ENCODE measurements at places on chromosomes 2 and 18.

DNA sequence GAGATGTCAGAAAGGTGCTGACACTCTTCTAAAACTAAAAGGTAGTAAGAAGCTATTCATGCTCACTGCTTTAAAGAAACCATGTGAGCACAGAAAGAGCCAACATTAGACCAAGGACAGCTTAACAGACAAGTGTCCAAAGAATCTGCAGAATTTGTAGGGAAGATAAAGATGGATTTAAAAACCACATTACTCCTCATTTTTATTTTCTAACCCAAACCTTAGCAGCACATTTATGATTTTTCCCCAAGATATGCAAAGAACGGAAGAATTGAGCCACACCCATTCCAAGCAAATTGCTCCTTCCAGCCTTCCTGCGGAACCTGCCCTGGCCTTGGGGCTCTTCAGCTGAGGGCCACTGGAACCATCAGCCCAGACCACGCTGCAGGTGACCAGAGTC is 26.9 kb downstream of the MBP start:
- no peak for DNase-seq

- no peak for DNase-seq
Observed at GRCh38 chr2:209741953-209742352, 29.7 kb upstream of the UNC80 start.

DNA sequence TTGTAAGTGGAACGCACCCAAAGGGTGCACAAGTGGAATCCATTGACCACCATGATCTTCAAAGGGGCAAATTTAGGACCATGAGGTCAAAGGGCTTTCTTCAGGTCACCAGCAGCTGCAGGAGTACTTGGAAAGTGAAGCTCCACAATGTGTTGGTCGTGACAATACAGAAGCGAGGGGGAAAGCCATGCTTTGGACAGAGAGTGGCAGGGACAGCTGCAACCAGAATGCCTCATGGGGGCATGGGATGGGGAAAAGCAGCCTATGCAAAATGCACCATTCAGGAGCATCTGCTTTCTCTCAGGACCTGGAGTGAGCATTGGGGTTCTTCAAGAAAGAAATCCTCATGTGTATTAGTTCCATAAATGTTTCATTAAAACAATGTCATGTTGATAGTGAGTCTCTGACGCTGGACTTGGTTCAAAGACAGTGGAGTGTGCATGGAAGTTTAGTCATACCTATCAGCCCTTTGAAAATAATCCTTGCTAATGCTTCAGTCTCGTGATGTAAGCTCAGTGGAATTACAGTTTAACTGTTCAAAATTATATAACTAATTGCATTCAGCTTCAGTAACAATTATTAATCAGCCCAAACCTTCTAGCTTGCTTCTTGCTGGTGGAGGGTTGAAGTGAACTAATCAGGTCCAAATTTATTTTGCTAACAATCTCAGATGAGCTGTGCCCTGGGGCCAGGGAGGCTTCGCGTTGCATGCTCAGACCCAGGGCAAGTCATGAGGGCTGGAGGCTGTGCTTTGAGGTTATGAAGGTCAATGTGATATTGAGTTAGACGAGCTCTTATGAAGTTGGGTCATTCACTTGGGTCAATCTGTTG is 41.6 kb downstream of the ACKR3 start:
- DNase-seq, result no peak

DNA sequence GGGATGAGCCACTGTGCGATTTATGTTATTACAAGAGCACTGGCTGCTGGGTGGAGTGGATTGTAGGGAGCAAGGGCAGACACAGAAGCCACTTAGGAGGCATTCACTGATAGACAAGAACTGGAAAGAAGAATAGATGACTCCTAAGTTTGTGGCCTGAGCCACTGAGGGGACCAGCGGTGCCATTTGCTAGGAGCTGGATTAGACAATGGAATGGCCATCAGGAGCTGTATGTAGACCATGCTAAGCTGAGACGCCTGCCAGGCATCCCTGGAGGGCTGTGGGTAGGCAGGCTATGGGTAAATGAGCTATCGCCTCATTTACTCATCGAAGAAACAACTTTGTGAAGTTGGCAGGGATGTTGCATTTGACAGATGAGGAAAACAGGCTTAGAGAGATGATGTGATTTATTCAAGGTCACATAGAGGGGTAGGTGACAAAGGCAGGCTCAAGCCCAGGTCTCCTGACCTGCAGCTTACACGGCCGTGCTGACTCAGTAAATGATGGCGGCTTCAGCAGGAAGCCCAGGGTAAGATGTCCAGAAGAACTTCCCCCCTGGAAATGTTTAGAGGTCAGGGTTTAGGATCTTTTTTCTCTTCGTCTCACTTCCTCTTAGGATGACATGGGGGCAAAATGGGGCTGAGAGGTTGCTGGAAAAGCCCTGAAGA is 2.8 kb downstream of the MFSD2B start:
- DNase-seq, result no peak

Data from NK-92 treated with Interleukin-12 subunit alpha and Interleukin-12 subunit beta, amount 100 ng/mL, for 24 hours (cell line).